ENCODE measurements at places on chromosomes 7 and 10. TPM values are rescaled to one million over a fixed set of nuclear protein-coding genes. Genes with fewer than 3 reads are reported as not detected.

The MYO3A gene
- polyA plus RNA-seq, result not detected

The CUEDC2 gene
- polyA plus RNA-seq, result 119 TPM

The ATOH7 gene
- polyA plus RNA-seq, result not detected

The NXPH1 gene
- not detected for polyA plus RNA-seq

The FAM25C gene
- not detected for polyA plus RNA-seq

The PILRA gene
- polyA plus RNA-seq, result 6.8 TPM

The PARD3 gene
- polyA plus RNA-seq, result 3.3 TPM

The ACSL5 gene
- 54.1 TPM for polyA plus RNA-seq

The MYL7 gene
- polyA plus RNA-seq, result not detected

The GIMAP1 gene
- 1.1 TPM for polyA plus RNA-seq

The EPHB4 gene
- polyA plus RNA-seq, result 0.12 TPM

DNA sequence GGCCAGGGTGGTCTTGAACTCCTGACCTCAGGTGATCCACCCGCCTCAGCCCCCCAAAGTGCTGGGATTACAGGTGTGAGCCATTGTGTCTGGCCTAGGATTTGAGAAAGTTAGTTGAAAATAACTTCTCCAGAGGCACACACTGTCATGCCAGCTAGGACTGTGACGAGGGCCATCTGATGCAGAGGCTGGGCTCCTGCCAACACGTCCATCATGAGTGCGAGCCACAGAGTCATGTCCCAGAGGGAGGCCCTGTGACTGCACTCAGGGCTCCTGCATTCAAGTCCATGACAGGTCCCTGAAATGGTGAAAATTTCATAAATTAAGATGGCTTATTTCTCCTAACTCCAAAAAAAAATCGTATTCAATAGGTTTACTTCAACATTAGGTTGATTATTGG lies 17.1 kb downstream of the C10orf120 start:
- no peaks in the 10 kb centered on the region for H3K36me3 ChIP-seq
- no peak for DNase-seq
- H3K27me3 ChIP-seq, result no peaks in the 10 kb centered on the region
- no peak overlapping the region for H3K27ac ChIP-seq
- no peak overlapping the region for H3K4me3 ChIP-seq

- no peaks in the 10 kb centered on the region for H3K27me3 ChIP-seq
- no peaks in the 10 kb centered on the region for H3K36me3 ChIP-seq
- H3K4me1 ChIP-seq, result peaks cover 30% of the 10 kb centered on the region
- H3K27ac ChIP-seq, result peak overlapping the region; percentile 91
- DNase-seq, result no peak
Measured at GRCh38 chr10:30433306-30433729, 666 bp upstream of the MAP3K8 start.

DNA sequence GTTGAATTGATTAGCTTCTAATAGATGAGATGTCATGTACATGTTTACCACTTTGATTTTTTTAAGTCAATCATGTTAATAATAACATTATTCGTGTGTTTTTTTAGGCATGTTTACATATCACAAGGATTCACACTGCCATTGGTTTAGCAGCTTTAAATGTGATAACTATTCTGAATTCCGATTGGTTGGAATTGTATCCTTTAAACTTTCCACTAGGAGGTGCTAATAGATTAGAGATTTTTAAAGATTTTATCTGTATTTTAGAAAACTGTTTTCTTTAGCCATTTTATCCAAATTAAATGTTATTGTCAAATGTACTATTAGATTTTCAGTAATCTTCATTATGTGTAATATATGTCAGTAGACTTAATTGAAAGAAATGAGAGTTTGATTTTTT lies 83.2 kb downstream of the HECTD2 start:
- no peak for DNase-seq
- no peaks in the 10 kb centered on the region for H3K4me1 ChIP-seq
- H3K27ac ChIP-seq, result no peak overlapping the region
- H3K27me3 ChIP-seq, result no peaks in the 10 kb centered on the region
- no peak overlapping the region for H3K4me3 ChIP-seq

DNA sequence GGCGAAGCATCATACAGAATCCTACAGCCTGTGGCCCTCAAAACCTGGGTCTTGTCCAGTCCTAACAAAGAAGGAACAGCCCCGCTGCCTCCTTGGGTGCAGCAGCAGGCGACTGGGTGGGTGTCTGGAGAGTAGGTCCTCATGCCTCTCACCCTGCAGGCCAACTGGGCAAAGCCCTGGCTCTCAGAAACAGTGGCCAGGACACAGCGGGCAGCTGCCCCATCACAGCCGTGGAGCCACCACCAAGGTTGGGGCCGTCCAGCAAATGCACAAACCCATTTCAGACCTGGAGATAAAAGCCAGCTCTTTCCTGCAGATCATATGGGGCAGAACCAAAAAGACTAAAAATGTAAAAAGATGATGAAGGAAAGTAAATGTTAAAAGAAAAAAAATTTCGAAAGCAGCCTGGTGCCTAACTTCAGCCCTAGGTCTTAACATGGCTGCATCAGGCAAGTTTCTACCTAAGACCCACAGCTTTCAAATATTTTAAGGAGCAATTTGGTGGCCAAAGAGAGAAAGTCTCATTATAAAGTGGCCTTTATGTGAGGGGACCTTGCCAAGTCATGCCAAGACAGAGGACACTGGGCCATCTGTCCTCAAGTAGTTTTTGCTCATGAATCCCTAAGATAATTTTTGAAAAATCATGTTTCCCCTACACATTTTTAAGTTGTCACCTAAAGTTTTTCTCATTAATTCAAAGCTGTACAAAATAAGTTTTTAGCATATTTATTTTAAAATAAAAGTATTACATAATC lies 142.1 kb downstream of the PAXIP1 start:
- H3K4me3 ChIP-seq, result no peak overlapping the region
- no peak for DNase-seq

- no peaks in the 10 kb centered on the region for H3K27me3 ChIP-seq
- no peaks in the 10 kb centered on the region for H3K4me1 ChIP-seq
- no peak for DNase-seq
- H3K36me3 ChIP-seq, result no peaks in the 10 kb centered on the region
- no peak overlapping the region for H3K27ac ChIP-seq
Measured at GRCh38 chr7:80294346-80294745, 159.7 kb downstream of the GNAI1 start.

DNA sequence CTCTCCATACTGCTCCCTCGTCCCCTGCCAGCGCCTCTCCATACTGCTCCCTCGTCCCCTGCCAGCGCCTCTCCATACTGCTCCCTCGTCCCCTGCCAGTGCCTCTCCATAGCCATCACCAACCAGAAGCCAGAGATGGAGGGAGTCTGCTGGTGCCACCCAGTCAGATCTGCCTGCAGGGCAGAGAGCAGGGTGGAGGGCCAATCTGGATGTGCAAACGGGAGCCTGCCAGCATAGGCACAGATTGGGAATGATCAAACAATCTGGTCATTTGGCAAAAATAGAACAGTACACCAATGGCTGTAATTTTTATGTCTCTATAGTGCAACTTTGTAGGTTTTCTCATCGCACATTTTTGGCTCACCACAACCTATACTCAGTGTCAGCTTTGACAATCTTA lies 76.9 kb upstream of the LRRC4 start:
- H3K4me1 ChIP-seq, result peaks cover 30% of the 10 kb centered on the region
- no peaks in the 10 kb centered on the region for H3K27me3 ChIP-seq
- no peaks in the 10 kb centered on the region for H3K36me3 ChIP-seq
- no peak overlapping the region for H3K27ac ChIP-seq
- no peak overlapping the region for H3K4me3 ChIP-seq

GRCh38 chr10:17548162-17548561 lies 69.0 kb downstream of the HACD1 start:
- H3K27ac ChIP-seq, result no peak overlapping the region
- H3K27me3 ChIP-seq, result no peaks in the 10 kb centered on the region
- H3K4me1 ChIP-seq, result no peaks in the 10 kb centered on the region
- no peak for DNase-seq

DNA sequence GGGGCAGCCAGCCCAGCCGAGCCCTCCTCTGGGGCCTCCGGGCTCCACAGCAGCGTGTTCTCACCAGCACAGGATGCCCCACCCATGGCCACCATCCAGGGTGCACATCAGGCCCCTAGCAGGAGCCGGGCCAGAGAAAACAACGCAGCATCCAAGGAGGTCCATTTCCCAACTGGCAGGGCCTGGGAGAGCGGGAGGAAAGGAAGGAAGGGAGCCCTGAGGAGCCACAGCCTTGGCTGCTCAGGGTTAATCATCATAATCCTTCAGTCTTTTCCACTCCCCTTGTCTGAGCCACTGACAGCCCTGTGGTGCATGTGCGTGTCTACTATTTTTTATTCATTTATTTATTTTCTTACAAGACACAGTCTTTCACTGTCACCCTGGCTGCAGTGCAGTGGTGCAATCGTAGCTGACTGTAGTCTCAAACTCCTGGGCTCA lies 3.6 kb downstream of the PLAC9 start:
- H3K4me1 ChIP-seq, result no peaks in the 10 kb centered on the region
- H3K4me3 ChIP-seq, result no peak overlapping the region
- no peak overlapping the region for H3K27ac ChIP-seq
- H3K36me3 ChIP-seq, result no peaks in the 10 kb centered on the region
- no peak for DNase-seq

GRCh38 chr7:128997181-128997580 lies 57.7 kb downstream of the TNPO3 start:
- H3K4me1 ChIP-seq, result no peaks in the 10 kb centered on the region
- no peak overlapping the region for H3K4me3 ChIP-seq
- no peaks in the 10 kb centered on the region for H3K27me3 ChIP-seq
- H3K36me3 ChIP-seq, result peaks cover 1% of the 10 kb centered on the region
- DNase-seq, result no peak
- no peak overlapping the region for H3K27ac ChIP-seq

DNA sequence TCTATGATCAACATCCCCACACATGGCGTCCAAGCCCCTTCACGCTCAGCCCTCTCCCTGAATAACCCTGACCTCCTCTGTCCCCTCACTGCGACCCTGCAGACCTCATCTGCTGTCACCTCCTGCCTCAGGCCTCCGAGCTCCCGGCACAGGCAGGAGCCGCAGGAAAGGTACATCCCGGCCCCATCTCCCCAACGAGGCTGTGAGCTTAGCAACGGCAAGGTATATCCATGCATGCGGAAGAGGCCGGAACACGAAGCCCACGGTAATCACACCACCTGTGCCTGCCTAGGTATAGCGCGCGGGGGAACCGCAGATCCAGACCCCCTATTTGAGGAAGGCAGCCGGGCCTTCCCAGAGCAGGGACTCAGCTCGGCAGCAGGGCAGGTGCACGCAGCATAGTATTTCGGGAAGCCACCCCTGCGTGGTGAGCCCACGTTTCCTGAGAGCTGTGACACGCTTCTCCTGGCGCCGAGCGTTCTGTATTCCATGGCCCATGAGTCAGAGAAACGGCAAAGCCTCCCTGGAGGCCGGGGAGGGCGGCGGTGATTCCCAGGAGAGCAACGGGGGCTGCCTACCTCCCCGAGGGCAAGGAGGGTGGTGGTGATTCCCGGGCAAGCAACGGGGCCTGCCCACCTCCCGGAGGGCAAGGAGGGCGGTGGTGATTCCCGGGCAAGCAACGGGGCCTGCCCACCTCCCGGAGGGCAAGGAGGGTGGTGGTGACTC lies 50.1 kb upstream of the DNAAF5 start:
- H3K36me3 ChIP-seq, result peaks cover 2% of the 10 kb centered on the region
- no peaks in the 10 kb centered on the region for H3K4me1 ChIP-seq
- H3K4me3 ChIP-seq, result no peak overlapping the region
- no peaks in the 10 kb centered on the region for H3K27me3 ChIP-seq
- no peak overlapping the region for H3K27ac ChIP-seq
- DNase-seq, result no peak

DNA sequence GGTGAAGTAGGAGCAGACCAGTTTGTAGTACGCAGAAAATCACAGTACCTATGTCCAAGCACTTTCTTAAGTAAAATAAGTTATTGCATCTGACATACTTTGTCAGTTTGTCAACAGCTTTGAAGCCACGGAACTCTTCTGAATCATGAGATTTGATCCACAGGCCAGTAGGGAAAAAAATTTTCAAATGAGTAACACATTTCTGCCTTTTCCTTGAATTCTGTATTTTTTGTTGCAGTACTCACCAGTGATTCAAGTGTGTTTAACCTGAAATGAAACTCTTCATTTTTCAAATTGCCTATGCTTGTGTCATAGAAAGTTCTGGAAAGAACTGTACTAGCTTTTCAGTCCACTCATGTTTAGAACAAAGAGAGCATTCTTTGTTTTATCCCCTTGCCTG lies 337.7 kb downstream of the GATA3 start:
- no peaks in the 10 kb centered on the region for H3K36me3 ChIP-seq
- H3K27me3 ChIP-seq, result no peaks in the 10 kb centered on the region
- H3K4me3 ChIP-seq, result no peak overlapping the region
- DNase-seq, result no peak
- H3K4me1 ChIP-seq, result no peaks in the 10 kb centered on the region
- no peak overlapping the region for H3K27ac ChIP-seq

DNA sequence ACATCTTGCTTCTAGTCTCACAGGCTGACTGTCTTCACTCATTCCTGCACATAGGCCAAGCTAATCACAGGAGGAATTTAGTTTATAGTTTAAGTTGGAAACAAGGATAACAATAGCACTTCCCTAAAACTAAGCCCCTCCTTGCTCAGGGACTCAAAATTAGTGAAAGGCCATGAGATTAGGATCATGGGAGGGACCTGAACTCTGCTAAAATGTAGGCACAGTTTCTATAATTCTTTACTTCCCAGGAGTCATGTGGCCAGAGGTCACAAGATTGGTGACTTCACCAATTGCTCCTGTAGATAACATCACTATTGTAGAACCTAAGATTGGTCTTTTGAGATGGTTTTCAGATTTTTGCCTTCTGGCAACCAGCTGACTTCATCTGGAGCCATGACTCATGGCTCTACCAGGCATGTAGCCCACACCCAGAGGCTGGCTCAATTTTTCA lies 14.8 kb upstream of the UPP1 start:
- no peaks in the 10 kb centered on the region for H3K36me3 ChIP-seq
- H3K27ac ChIP-seq, result no peak overlapping the region
- no peak for DNase-seq
- H3K27me3 ChIP-seq, result no peaks in the 10 kb centered on the region
- no peak overlapping the region for H3K4me3 ChIP-seq

- no peak overlapping the region for H3K27ac ChIP-seq
- DNase-seq, result no peak
- peaks cover 2% of the 10 kb centered on the region for H3K27me3 ChIP-seq
- no peaks in the 10 kb centered on the region for H3K4me1 ChIP-seq
Measured at GRCh38 chr10:125027871-125028869, 86.2 kb downstream of the ZRANB1 start.

DNA sequence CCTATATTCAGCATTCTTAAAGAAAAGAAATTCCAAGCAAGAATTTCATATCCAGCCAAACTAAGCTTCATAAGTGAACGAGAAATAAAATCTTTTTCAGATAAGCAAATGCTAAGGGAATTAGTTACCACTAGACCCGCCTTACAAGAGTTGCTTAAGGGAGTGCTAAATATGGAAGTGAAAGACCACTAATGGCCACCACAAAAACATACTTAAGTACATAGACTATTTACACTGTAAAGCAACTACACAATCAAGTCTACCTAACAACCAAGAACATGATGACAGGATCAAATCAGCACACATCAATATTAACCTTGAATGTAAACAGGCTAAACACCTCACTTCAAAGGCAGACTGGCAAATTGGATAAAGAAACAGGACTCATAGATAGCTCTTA lies 42.2 kb upstream of the NME8 start:
- no peak overlapping the region for H3K27ac ChIP-seq
- no peak overlapping the region for H3K4me3 ChIP-seq
- H3K27me3 ChIP-seq, result no peaks in the 10 kb centered on the region
- no peaks in the 10 kb centered on the region for H3K36me3 ChIP-seq
- no peak for DNase-seq
- 0 out of 2 replicates have a peak, but pooled peaks cover under 1% of the 10 kb centered on the region for H3K4me1 ChIP-seq

GRCh38 chr7:141302617-141303016 lies 228.8 kb downstream of the TMEM178B start:
- H3K4me3 ChIP-seq, result no peak overlapping the region
- no peaks in the 10 kb centered on the region for H3K4me1 ChIP-seq
- H3K27ac ChIP-seq, result no peak overlapping the region
- no peaks in the 10 kb centered on the region for H3K36me3 ChIP-seq

All from GM12878 (cell line).